Keratinocyte (primary cell): ENCODE measurements at places on chromosomes 11 and 22. TPM values are rescaled to one million over a fixed set of nuclear protein-coding genes. Genes with fewer than 3 reads are reported as not detected.

FAM180B gene
- polyA plus RNA-seq, result 0.06 TPM in 1 of 3 replicates, not detected in the others

ALDH3B1 gene
- 0.07 to 0.16 TPM (median 0.08 TPM) in 3 replicates for polyA plus RNA-seq

DNA sequence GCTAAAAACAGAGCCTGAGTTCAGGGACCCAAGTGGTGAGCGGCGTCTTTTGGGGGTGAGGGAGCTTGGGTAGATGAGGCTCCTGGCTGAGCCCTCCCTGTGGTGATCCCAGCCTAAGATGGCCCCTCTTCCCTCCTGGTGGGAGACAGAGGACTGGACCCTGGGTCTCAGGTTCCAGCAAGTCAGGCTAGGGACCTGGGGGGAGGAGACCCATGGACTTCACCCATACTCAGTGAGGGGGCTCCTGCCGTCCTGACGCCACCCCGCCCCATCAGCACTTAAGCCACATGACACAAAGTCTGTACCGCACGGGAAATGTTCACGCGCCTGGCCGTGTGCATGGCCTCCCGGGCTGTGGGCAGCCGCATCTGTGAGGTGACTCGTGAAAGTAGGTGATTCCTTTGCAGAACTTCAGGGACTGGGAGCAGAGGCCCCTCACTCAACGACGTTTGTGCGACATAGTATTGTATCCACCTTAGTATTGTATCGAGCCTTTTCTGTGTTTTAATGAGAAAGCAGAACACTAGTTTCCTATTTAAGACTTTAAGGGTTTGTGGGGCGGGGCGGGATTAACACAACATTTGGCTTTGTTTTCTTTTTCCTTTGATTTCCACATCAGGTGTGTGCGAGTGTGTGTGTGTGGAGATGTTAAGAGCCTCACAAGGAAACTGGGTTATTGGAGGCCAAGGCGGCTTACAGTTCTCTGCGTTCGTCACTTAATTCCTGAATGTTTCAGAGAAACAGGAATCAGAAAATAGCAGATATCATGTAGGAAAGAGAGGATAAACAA, 18.4 kb upstream of the TMEM191C start:
- H3K36me3 ChIP-seq, result peaks cover 21% of the 10 kb centered on the region
- DNase-seq, result no peak
- H3K4me1 ChIP-seq, result no peaks in the 10 kb centered on the region
- no peak overlapping the region for H3K27ac ChIP-seq
- H3K4me3 ChIP-seq, result no peak overlapping the region

OR51B4 gene
- not detected in 3 replicates for polyA plus RNA-seq

DNA sequence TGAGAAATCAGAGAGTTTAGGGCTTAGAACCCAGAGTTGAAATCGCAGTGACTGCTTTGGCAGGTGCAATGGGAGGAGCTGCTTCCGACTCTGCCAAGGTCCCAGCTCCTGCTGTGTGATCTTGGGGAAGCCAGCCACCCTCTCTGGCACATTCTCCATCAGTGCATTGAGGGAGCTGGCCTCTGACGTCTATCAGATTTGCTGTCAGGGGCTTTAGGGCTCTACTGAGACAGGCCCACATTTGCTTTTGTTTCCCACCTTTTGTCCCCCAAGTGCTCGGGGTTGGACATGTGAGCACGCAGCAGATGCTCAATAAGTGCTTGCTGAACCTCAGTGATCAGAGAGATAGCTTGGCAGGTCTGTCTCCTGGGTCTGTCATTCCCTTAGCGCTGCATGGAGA, 10.6 kb upstream of the SOX10 start:
- no peak overlapping the region for H3K27ac ChIP-seq
- DNase-seq, result no peak
- no peak overlapping the region for H3K4me3 ChIP-seq
- H3K36me3 ChIP-seq, result no peaks in the 10 kb centered on the region
- peaks cover 28% of the 10 kb centered on the region for H3K4me1 ChIP-seq

DLG2 gene
- polyA plus RNA-seq, result 0.19 to 0.55 TPM (median 0.37 TPM) in 3 replicates

GRCh38 chr11:27616711-27617110, 83.5 kb downstream of the BDNF start:
- H3K4me3 ChIP-seq, result no peak overlapping the region
- H3K4me1 ChIP-seq, result no peaks in the 10 kb centered on the region
- no peak for DNase-seq
- no peaks in the 10 kb centered on the region for H3K27me3 ChIP-seq
- no peaks in the 10 kb centered on the region for H3K36me3 ChIP-seq
- H3K27ac ChIP-seq, result no peak overlapping the region

GRCh38 chr22:31821572-31821971, 67.8 kb downstream of the DEPDC5 start:
- H3K27me3 ChIP-seq, result no peaks in the 10 kb centered on the region
- DNase-seq, result no peak
- no peak overlapping the region for H3K27ac ChIP-seq
- H3K36me3 ChIP-seq, result peaks cover 12% of the 10 kb centered on the region

- DNase-seq, result no peak
- H3K27me3 ChIP-seq, result no peaks in the 10 kb centered on the region
- no peak overlapping the region for H3K27ac ChIP-seq
- no peaks in the 10 kb centered on the region for H3K36me3 ChIP-seq
- peaks cover 14% of the 10 kb centered on the region for H3K4me1 ChIP-seq
- H3K4me3 ChIP-seq, result no peak overlapping the region
Observed at GRCh38 chr22:35516723-35517122, 23.9 kb upstream of the RASD2 start.
